BJ (cell line): ENCODE measurements at places on chromosomes 4 and X. TPM values are rescaled to one million over a fixed set of nuclear protein-coding genes. Genes with fewer than 3 reads are reported as not detected.
A peak's percentile ranks its signal among the peaks of the same experiment; 100 is the strongest.

DNA sequence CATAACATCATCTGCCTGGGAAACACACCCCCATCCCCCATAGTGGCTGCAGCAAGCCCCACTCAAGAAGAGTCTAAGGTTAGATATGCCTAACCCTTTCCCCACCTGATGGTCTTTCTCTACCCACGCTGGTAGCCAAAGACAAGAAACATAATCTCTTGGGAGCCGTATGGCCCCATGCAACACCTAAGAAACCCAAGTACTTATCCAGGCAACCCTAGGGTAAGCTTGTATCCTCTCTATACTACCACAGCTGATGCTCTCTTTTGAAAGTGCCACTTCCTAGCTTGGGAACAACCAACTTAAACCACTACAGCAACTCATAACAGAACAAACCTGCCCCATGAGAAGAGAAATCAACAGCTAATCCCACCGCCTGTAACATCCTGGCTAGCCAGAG is 161.1 kb downstream of the MSN start:
- no peak for DNase-seq

DNA sequence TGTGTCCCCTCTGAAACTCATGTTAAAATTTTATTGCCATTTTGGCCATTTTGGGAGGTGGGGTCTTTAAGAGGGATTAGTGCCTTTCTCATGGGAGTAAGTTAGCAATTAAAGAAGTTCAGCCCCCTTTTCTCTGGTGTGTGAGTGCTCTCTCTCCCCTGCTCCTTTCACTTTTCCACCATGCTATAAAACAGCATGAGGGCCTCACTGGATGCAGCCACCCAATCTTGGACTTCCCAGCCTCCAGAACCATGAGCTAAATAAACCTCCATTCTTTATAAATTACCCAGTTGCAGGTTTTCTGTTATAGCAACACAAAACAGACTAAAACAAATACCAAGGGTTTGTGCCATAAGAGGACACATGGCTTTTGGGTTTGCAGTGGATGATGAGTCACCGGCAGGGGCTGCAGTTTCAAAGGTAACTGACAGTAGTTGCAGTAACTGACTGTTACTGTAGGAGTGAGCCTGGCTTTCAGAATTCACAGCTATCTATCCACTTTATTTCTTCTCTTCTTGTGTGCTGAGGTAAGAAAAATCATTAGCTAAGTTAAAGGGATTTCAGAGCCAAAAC is 121.5 kb downstream of the PPEF1 start:
- DNase-seq = no peak

DNA sequence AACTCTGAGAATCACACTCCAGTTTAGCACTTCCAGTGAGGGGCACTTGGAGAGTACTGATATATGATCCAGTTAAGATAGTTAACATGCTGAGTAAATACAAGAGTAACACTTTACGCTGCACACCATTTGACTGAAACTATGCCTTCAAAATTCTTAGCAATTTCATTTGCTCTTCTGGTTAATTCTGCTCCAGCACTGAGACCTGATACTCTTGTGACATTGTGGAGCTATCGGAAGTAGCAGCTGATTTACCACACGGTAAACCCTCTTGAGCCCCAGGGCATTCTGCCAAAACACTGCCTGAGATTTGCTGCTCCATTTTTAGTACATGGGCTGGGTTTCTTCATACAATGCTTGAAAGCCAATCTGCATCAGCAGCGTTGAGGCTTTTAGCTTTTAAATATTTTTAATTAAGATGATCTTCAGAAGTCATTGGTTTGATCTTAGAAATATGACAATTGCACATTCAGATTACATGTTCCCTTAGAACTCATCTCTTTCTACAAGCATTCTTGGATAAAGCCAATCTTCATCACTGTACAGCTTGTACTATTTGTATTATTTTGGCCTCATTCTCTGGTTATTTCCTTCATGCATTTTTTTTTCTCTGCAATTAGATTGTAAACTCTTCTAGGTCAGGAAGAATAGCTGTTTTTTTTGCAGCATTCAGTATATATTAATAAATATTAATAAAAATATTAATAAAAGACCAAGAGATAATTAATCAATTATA is 67.8 kb upstream of the ETNPPL start:
- no peak for DNase-seq

- no peak for DNase-seq
Measured at GRCh38 chrX:112835019-112835418, 5.6 kb downstream of the AMOT start.

DNA sequence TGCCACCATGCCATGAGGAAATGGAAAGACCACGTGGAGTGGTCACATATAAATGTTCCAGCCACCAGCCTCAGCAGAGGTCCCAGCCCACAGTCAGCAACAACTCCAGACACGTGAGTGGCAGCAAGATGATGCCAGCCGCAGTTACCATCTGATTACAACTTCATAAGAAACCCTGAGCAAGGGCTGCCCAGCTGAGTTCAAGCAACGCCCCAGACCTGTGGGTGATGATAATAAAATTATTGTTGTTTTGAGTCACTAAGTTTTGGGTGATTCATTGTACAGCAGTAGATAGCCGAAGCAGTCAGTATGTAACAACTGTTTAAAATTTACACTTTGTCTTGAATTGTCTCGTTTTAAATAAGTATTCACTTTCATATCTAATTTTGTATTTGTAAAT is 5.8 kb upstream of the CCNG2 start:
- DNase-seq = no peak

DNA sequence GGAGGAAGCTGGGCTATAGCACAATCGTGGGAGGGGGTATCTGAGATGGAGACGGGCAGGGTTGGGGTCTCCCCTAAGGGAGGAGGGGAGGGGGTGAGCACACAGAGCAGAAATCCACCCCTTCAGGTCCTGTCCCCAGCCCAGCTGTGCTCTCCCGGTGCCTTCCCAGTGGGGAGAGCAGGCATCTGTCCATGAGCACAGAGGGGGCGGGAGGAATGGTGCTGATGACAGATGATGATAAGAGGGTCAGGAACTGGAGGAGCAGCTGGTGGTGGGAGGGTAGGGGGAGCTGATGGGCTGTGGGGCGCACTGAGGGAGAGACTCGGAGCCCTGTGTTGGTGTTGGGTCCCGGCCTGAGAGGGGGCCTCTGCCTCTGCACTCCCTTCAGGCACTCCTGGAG is 8.6 kb downstream of the ATP2B3 start:
- DNase-seq = no peak

DNA sequence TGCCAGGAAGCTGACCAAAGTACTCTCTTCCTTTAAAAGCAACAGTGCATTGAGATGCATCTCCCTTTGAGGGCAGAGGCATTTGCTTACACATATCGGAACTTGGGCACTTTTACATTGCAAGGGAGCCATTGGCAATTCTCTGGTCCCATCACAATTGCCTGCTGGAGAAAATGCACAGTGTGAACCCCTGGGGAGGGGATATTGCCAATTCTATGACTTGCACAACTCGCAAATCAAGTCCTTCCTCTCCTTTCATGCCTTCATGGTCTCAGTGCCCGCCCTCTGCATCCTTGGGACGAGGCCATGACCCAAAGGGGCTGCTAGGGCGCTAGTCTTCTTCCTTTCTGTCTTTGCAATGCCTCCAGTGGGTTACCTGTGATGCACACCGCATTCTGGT is 14.9 kb upstream of the PDZD4 start:
- no peak for DNase-seq

DNA sequence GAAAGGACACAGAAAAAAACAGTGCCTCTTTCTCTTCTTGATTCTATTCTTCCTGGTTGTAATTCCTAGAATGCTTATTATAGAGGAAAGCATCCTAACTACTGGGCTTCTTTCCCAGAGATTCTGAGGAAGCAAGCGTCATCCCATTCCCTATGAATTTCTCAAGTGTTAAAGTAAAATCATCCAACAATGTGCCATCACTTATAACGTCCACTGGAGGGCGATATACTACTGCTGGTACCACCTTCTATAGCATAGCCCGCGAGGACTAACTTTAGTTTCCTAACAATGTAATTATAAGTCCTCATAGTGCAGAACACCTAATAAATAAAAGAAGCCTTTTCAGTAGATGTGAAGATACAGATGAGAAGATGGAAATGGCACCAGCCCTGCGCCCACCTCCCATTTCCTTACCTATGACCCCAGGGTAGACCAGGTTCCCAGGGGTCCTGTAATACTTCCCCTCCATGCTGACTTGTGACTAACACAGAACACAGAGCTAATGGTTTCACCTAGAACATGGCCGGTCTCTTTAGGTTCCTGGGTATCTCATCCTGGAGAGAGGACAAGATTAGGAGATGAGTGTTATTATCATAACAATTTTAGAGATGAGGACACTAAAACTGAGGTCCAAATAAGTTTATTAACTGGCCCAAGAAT is 4.2 kb downstream of the CENPVL3 start:
- no peak for DNase-seq

- DNase-seq = no peak
Measured at GRCh38 chr4:125317525-125317877, 2.7 kb downstream of the FAT4 start.

DNA sequence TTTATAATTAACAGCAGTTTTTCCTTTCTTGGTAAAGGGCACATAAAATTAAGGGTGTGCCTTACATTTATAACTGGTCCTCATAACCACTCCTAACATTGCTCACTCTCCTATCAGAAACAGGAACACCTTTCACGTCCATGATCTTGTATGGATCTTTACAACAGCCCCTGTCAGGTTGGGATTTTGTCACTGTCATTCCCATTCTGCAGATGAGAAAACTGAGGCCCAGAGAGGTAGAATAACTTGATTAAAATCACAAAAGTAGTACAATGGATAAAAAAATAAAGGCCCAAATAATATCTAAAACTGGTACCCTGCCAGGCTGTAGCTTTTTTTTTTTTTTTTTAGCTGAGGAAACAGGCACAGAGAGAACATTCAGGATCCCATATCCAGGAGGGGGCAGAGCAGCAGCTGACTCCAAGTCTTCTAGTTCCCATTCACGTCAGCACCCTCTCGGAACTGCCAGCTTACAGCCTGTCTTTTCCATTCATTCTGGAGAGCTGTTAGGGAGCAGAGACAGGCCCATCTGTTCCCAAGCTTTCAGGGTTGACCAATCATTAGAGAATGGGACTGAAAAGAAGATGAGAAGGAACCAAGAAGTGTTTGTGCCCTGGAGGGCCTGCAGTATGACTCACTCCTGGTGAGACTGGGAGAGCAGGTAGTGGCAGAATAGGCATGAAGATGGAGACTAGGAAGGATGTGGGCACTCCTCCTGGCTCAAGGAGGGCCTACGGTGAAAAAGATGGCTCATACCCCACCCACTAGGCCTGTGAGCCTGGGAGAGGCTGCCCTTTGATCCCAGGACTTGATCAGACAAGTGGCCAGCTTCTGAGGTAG is 7.3 kb downstream of the SUV39H1 start:
- DNase-seq = peak; percentile 11

- no peak for DNase-seq
Measured at GRCh38 chrX:33128048-33128805, 83.1 kb downstream of the DMD start.

GRCh38 chrX:84907324-84907968 is 96.2 kb upstream of the APOOL start:
- no peak for DNase-seq

- DNase-seq = no peak
Measured at GRCh38 chr4:55838952-55839351, 14.5 kb upstream of the EXOC1 start.

- DNase-seq = no peak
Measured at GRCh38 chrX:150052226-150052625, 113.9 kb upstream of the EOLA2 start.

GRCh38 chr4:139797287-139797686 is 131.7 kb downstream of the MGST2 start:
- DNase-seq = no peak

GRCh38 chrX:115018040-115018647 is 728 bp upstream of the IL13RA2 start:
- DNase-seq = no peak

- no peak for DNase-seq
Measured at GRCh38 chrX:50495616-50496015, 25.0 kb upstream of the DGKK start.

GRCh38 chrX:48798318-48798717 is 3.5 kb upstream of the HDAC6 start:
- no peak for DNase-seq

GRCh38 chr4:140802591-140802990 is 46.4 kb upstream of the TBC1D9 start:
- DNase-seq = no peak

GRCh38 chr4:15234856-15235126 is 193.0 kb upstream of the C1QTNF7 start:
- DNase-seq = peak; percentile 93

- DNase-seq = no peak
Measured at GRCh38 chr4:99282731-99283130, 8.1 kb downstream of the ADH1A start.

DNA sequence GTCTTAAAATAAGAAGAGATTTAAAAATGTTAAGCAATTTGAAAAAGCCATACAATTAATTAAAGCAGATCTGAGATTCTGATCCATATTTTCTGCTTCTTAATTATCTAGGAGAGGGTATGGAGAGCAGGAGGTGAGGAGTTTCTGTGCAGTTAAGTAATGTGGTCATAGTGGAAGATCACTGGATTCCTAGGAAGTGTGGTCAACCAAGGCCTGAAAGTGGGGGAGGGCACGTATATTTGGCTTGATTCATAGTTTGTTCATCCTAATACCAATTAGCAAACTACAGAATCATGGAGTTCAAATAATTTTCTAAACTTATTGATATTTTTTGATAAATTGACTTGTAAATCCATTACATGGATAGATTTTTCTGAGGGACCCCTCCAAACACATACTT is 768.3 kb downstream of the RAPGEF2 start:
- no peak for DNase-seq

DNA sequence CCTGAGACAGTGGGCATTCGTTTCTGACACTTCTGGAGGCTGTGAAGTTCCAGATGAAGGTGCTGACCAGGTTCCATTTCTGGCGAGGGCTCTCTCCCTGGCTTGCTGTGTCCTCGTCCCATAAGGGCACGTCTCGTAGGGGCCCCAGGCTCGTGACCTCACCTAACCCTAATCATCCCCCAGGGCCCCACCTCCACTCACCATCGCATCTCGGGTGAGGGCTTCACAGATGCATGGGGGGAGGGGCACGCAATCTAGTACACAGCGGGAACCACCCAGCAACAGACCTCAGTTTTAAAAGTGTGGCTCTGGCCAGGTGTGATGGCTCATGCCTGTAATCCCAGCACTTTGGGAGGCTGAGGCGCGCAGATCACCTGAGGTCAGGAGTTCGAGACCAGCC is 22.1 kb downstream of the PDE6B start:
- no peak for DNase-seq

- no peak for DNase-seq
Measured at GRCh38 chr4:125522992-125523391, 208.2 kb downstream of the FAT4 start.

- no peak for DNase-seq
Measured at GRCh38 chr4:8286719-8287342, 17.3 kb downstream of the HTRA3 start.

Gene PITX2
- 0.56 and 1.1 TPM in 2 replicates for polyA plus RNA-seq

Gene TIMM17B
- polyA plus RNA-seq = 50.2 and 68.4 TPM in 2 replicates

Gene GPR143
- not detected in 2 replicates for polyA plus RNA-seq

Gene CPLX1
- 0.15 TPM in 1 of 2 replicates, not detected in the other for polyA plus RNA-seq

Gene DCAF12L2
- not detected in 2 replicates for polyA plus RNA-seq

Gene GBA3
- not detected in 2 replicates for polyA plus RNA-seq

Gene GLRA3
- polyA plus RNA-seq = not detected in 2 replicates

Gene KLHL13
- polyA plus RNA-seq = 1.0 and 1.2 TPM in 2 replicates

Gene PHEX
- polyA plus RNA-seq = 0.10 and 0.17 TPM in 2 replicates

Gene DYNLT3
- polyA plus RNA-seq = 11.3 and 20.9 TPM in 2 replicates

Gene AKAP14
- polyA plus RNA-seq = not detected in 2 replicates

Gene LGI2
- 0.01 TPM in 2 replicates for polyA plus RNA-seq

Gene TMPRSS11D
- polyA plus RNA-seq = not detected in 2 replicates

Gene PCDH19
- 0.01 TPM in 1 of 2 replicates, not detected in the other for polyA plus RNA-seq

Gene TRIM60
- polyA plus RNA-seq = not detected in 2 replicates

Gene F8A2
- polyA plus RNA-seq = not detected in 2 replicates

Gene LPAR4
- polyA plus RNA-seq = 0.05 and 0.07 TPM in 2 replicates

Gene FRMD7
- polyA plus RNA-seq = not detected in 2 replicates
